ENCODE measurements at places on chromosomes 1 and 21. TPM values are rescaled to one million over a fixed set of nuclear protein-coding genes. Genes with fewer than 3 reads are reported as not detected.

- DNase-seq, result no peak
Measured at GRCh38 chr1:243482141-243483022, 226.5 kb downstream of the SDCCAG8 start.

DNA sequence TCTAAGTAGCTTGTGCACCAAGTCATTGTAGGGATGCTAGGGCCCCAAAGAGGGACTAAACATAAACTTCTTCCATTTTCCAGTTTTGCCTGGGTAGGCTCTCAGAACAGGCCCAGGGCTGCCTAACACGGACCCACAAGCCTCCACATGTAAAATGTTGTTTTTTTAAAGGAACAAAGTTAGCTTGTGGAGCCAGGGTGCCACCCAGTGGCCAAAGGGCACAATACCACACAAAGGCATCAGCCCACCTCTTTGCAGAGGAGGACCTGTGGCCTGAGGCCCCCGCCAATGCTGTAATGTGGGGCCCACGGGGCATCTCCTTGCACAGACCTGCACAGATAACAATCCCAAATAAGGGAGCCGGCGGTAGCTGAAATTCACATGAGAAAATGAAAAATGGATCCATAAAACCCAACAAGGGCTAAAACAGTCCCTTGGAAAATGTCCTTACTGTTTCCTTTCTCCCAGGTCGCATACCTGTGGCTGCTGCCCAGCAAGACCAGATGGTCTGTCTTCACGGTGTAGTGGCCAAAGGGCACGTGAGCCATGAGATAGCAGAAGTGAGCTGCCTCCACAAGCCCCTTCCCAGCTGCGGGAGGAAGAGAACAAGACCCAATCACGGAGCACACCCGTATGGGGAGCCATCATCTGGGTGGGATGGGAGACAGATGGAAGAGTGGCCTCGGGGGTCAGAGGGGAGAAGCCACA is 23.8 kb downstream of the SEC16B start:
- peak; percentile 37 for DNase-seq

The TENT5C gene
- 5.6 TPM for polyA plus RNA-seq

- no peak for DNase-seq
Measured at GRCh38 chr1:157137046-157137407, 1.2 kb downstream of the ETV3 start.

DNA sequence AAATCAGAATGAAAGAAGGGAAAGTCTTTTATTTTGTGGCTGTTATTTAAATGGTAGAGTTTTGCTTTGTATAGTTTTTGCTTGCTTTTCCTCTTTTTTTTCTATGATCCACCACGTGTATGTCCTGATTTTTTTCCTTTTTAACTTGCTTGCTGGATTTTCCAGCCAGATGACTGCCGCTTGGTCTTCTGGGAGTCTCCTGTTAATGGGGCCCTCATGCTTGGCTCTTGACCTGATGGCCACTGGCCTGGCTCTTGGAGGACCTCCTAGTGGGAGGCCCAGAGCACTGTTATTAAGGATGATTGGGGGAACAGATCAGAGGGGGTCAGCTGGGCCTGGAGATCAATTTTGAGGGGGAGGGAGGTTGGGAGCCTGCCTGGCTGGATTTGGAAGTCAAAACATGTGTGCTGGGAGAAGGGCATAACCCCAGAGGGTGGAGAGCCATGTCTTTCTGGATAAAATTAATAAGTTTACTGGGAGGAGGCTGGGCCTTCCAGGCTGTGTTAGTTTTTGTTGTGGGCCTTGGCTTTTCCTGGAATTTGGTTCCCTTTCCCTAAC is 1.2 kb downstream of the FGGY start:
- DNase-seq, result peak; percentile 62

DNA sequence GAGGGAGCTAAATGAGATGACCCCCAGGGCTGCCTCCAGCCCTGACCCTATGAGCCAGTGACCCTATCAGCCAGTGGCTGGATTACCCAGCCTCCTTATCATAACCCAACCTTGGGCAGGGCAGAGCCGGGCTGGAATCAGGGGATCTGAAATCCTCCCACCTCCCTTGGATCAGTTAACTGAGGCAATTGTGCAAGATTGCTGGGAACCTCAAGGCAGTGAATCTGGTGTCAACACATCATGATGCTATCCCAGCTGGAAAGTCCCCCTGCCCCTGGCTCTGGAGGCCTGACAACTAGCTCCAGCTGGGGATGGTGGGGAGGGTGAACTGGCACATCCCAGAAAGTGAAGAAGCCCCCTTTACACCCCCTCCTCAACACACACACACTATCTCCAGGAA is 6.4 kb upstream of the TSPAN1 start:
- no peak for DNase-seq

The LYSMD1 gene
- 9.3 TPM for polyA plus RNA-seq

The HSPG2 gene
- polyA plus RNA-seq, result 357 TPM

The RGS16 gene
- polyA plus RNA-seq, result 5.0 TPM

- DNase-seq, result no peak
Measured at GRCh38 chr21:34330055-34330454, 33.8 kb upstream of the KCNE2 start.

- DNase-seq, result peak; percentile 81
Measured at GRCh38 chr1:153536012-153536670, 350 bp upstream of the S100A6 start.

All from muscle of back (tissue), 13 donors.